NCI-H187 treated with DMSO at 0.1 percent for 48 hours (cell line): ENCODE measurements at places on chromosomes 4 and X.

DNA sequence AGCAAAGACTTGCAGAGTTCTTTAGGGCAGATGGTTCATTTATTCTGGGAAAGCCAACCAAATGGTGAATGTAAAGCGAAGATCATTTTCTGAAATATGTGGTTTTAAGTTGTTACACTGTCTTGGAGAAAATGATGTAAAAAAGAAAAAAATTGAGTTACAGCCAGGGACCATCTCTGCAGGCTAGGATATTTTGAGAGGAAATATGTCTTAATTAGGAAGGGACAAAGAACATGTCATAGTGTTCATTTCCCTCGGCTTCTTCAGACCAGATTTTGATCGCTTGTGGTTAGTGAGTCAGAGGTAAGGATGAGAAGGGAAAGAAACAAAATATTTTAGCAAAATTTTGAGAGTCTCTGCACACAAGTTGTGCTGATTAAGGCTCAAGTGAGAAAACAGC, 59.0 kb upstream of the C1QTNF7 start:
- DNase-seq: no peak

GRCh38 chr4:148097801-148098200, 344.4 kb downstream of the NR3C2 start:
- DNase-seq: no peak

GRCh38 chrX:17759990-17760389, 22.7 kb downstream of the SCML1 start:
- DNase-seq: no peak

- DNase-seq: no peak
Observed at GRCh38 chr4:7924163-7924562, 15.5 kb downstream of the AFAP1 start.

GRCh38 chrX:66176134-66176533, 12.1 kb downstream of the HEPH start:
- no peak for DNase-seq

GRCh38 chr4:115865736-115866135, 752.3 kb upstream of the NDST4 start:
- DNase-seq: no peak

- no peak for DNase-seq
Observed at GRCh38 chr4:147175460-147176025, 229.9 kb upstream of the TTC29 start.

DNA sequence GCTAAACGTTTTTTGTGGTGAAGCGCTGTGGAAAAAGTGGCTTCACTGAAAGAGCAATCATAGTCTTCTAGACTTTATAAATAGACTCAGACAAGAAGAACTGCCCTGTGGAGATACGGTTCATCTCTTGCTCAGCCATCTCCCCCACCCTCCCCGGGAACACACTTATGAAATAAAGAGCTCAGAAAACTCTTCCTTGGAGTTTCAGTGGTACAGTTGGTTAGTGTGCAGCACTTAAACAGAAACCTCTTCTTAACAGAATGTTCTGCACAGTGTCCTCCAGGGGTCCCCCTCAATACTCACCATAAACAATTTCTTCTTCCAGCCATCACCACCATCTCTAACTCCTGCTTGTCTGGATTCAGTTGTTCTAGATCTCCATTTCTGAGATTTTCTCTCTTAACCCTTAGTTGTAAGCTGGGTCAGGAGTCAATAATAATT, 313.0 kb downstream of the ARHGAP10 start:
- no peak for DNase-seq

- DNase-seq: no peak
Observed at GRCh38 chr4:7434141-7434765, 477 bp downstream of the PSAPL1 start.

DNA sequence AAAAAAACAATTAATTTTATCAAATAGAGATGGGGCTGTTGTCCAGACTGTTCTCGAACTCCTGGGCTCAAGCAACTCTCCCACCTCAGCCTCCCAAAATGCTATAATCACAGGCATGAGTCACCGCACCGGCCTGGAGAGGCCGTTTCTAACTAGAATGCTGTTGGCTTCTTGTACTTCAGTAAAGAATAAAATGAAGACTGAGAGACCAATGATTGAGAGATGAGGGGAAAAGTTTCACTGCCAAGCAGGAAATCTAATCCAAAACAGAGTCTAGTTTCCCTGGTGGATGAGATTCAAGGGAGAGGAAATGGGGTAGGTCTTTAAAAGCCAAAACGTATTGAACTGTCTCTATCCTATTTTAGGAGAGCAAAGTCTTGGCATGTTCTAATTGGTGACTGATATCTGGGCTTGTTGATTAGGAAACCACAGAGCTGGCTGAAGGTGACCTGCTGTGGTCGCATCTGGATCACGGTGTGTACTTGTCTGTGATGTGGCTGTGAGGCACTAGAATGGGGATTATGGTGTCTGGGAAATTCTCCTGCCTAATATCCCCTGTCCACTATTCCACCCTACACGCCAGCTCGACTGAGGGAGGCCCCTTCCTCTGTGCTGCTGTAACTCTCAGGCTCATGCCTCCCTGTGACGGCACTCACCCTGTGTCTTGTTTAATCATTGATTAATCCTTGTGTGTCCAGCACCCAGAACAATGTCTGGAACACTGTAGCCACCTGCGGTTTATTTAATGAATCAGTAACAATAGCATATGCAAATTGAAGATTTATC, 15.0 kb upstream of the TRIM2 start:
- DNase-seq: no peak

DNA sequence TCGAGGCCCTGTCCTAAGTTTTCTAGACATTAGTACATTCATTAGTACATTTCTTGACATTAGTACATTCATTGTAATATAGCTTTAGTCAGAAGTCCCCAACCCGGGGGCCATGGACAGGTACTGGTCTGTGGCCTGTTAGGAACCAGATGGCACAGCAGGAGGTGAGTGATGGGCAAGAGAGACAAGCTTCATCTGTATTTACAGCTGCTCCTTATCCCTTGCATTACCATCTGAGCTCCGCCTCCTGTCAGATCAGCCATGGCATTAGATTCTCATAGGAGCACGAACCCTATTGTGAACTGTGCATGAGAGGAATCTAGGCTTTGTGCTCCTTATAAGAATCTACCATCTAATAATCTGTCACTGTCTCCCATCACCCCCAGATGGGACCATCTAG, 48.0 kb downstream of the GATB start:
- DNase-seq: no peak

DNA sequence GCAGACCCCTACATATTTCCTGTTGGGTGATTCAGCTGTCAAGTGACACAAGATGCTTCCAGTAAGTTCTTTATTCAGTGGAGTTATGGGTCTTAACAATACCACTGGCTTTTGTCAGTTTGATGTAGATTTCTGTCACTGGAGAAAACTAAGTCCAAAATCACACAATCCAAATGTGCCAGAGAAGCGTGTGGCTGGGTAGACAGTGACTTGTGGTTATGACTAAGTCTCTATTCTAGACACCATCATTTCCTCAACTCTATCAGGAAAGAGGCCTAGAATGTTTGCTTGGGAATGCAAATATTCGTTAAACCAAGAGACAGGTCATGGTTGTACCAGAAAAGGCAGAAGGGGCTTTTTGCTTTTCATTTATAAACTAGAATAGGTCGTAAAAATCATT, 54.4 kb upstream of the HS3ST1 start:
- DNase-seq: no peak

GRCh38 chr4:152269448-152270191, 266.3 kb downstream of the FBXW7 start:
- no peak for DNase-seq

GRCh38 chrX:108527724-108528123, 88.1 kb downstream of the COL4A5 start:
- no peak for DNase-seq

GRCh38 chrX:32191316-32191715, 1020.0 kb downstream of the DMD start:
- DNase-seq: no peak

- no peak for DNase-seq
Observed at GRCh38 chrX:29518100-29518499, 697.3 kb upstream of the MAGEB2 start.

DNA sequence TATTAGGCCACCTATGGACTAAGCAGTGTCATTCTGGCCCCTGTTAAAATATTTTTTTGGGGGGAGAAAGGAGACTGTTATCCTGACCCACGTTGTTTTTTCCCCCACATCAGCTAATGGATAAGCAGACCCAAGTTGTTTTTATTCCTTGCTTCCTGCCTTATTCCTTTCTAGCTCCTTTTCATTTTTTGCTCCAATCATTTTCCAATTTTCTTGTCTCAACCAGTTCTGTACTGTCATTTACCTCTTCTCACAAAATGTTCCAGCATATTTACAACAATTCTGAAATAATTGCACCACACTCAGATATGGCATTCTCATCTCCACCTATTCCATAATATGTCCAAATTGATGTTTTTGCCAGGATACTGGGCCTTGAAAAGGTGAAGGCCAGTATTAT, 150.3 kb downstream of the NEXMIF start:
- DNase-seq: no peak

DNA sequence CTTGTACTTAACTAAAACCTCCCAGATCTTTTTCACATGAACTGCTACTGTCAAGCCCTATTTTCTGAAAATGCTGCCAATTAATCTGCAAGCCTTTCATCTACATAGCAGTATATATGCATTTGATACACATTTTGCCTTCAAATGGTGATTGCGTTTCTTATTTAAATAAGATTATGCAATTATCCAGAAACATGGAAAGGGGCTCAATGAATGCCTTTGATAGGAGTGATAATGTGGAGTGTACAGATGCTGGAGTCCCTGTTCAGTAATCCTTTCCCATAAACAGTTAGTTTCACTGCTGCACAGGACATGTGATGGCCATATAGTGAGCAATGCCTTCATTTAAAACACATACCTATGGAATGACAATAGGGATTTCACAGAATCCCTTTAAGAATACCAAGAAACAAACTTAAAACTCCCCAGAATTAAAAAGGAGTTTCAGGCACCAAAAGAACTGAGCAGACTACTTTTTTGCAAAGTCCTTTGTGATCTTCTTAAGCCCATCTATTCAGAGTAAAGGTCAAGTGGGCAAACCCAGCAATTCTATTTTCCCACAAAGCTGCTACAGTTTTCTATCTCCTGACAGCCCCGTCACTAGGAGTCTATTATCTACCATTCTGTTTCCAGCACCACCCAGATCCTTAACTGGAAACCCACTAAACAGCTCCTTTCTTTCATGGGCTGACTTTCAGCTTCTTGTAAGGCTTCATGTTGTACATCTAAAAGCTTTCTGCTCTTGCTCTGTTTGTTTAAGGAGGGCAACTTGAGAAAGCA, 120.3 kb downstream of the UNC5C start:
- DNase-seq: no peak

DNA sequence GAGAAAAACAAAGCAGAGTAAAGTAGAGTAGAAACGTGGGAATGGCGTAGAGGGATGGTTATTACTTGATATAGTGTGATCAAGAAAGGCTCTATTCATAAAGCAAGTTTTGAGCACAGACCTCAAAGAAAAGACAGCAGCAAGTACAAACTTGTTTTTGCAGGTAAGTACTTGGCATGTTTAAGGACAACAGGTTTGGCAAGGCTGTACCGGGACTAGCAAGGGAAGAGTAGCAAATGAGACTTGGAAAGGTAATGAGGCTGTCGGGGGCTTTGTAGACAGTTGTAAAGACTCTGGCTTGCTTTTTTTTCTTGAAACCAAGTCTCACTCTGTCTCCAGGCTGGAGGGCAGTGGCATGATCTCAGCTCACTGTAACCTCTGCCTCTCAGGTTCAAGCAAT, 40.9 kb downstream of the NEK1 start:
- no peak for DNase-seq

- no peak for DNase-seq
Observed at GRCh38 chr4:95363966-95364365, 184.8 kb downstream of the UNC5C start.

DNA sequence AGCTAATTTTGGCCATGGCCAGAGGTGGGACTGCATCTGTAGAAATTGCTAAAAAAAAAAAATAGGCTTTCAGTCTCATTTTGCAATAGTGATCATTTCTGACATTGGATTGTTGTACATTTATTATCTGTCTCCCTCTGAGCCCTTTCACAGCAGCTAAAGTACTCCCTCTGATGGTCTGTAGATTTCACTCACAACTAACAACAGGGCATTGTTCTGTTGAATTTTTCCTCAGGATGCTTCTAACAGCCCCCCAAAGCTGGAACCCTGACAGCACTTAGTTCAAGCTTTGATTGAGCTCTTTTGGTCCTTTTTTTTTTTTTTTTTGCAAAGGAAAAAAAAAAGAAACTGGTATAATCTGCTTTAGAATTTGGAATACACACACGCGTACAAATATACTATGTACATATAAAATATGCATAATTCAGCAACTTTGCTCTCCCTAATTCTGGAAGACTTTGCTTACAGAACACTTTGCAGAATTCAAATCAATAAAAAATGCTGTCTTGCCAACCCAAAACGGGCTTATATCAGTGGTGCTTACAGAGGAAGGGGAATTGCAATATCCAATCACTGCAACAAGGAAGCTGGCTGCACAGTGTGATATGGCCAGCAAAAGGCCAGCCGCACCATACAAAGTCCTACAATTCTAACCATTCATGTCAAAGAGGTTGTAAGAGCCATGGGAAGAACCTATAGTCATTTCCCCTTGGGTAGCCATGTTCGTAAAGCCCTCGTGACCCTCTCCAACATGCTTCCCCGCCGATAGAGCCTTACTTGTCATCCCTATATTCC, 406.4 kb downstream of the SMARCA1 start:
- no peak for DNase-seq

DNA sequence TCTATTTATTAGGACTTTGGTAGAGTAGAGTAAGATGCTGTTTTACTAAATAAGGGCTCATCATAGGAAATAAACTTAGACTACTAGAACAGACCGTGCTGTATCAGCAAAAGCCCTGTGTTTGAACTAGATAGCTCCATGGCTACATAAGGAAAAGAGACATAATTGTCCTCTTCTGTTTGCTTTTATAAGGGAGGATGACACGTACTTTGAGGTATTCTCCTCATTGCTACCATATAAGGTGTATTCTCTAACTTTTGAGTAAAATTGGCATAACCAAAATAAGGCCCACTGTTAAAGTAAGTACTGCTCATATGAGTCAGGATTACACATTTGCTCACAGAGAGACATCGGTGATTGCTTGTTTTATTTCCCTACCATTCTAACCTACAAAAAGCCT, 64.3 kb downstream of the PDLIM5 start:
- DNase-seq: no peak

DNA sequence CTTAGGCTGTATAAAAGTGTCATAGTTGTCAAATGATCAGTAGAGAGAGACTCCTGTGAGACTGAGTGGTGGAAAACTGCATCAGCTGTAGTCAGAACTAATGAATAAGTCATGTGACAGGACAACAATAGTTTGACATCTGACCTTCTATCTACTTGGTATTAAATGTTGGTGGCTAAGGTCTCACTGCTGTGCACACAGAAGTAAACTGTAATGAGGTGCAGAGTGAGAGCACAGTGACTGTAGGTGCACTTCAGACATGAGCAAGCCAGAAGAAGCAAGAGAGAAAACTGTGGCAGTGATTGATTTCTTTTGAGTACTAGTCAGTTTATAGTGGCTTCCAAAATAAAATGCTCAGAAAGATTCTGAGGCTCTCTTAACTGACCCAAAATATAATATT, 803.6 kb downstream of the RAPGEF2 start:
- no peak for DNase-seq
